ENCODE measurements at places on chromosomes 3 and 15. TPM values are rescaled to one million over a fixed set of nuclear protein-coding genes. Genes with fewer than 3 reads are reported as not detected.

MYLK gene
- 29.7 TPM for total RNA-seq

MASP1 gene
- total RNA-seq, result not detected

SPSB4 gene
- 0.05 TPM for total RNA-seq

NUTM1 gene
- 0.05 TPM for total RNA-seq

RARRES1 gene
- 1.3 TPM for total RNA-seq
